Kidney tubule cell (primary cell): ENCODE measurements at places on chromosomes 2 and 18.

GRCh38 chr18:74228312-74228711, 63.5 kb downstream of the CYB5A start:
- DNase-seq, result peak; percentile 23

DNA sequence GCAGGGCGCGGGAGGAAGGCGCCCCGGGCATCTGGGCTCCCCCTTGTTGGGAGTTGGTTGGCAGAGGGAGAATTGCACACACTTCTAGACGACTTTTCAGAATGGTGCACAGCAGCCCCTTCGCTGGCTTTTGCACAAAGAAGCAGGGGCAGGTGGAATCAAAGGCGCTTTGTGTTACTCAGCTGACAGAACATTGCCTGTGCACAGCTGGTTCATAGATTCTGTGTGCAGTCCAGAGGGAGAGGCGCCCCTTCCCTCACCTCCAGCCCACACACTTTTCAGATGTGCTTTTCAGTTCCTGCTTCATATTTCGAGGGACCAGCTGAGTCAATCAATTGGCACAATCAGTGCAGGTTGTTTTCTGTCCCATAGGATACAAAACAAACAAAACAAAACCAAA, 348.4 kb upstream of the RAB12 start:
- DNase-seq, result no peak

GRCh38 chr2:7510353-7510752, 593.1 kb downstream of the RNF144A start:
- peak; percentile 7 for DNase-seq

GRCh38 chr2:194116861-194117260, 1540.2 kb upstream of the SLC39A10 start:
- DNase-seq, result peak; percentile 2

GRCh38 chr2:3641181-3641580, 16.8 kb upstream of the ALLC start:
- DNase-seq, result no peak
